ENCODE measurements at places on chromosomes 12 and 14.

DNA sequence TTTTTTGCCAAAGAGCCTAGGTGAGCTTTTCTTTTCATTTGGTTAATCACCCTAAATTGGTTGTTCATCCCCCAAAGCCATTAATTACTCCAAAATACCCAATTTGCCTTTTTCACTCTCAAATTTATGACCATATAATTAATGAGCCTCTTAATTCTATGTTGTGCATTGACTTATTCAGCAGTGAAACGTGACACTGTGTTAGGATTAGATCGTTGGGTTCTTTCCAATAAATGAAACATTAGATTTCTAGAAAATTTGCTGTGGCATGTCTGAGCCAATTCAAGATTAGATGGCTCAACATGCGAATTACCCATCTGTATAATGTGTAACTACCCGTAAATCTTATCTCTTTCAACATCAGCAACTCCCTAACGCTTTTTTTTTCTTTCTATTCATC, 273.4 kb downstream of the BMP4 start:
- DNase-seq: no peak

- no peak for DNase-seq
These were observed 24.7 kb upstream of the CSRNP2 start for GRCh38 chr12:51108136-51108535.

GRCh38 chr12:108340037-108340436, 926 bp upstream of the CMKLR1 start:
- DNase-seq: no peak

- no peak for DNase-seq
These were observed 215.4 kb downstream of the PELI2 start for GRCh38 chr14:56333359-56334292.

DNA sequence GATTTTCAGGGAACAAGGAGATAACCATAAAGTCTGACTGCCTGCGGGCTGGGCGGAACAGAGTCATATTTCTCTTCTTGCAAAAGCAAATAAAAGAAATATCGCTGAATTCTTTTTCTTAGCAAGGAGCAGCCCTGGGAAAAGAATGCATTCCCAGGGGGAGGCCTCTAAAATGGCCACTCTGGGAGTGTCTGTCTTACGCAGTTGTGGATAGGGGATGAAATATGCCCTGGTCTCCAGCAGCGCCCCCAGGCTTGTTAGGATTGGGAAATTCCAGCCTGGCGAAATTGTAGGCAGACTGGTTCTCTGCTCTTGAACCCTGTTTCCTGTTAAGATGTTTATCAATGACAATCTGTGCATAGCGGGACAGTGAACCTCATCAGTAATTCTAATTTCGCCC, 40.5 kb downstream of the PCNX1 start:
- DNase-seq: no peak
